NCI-H1105 (cell line): ENCODE measurements at places on chromosomes 4 and X.

GRCh38 chr4:113707048-113707447 is 54.5 kb downstream of the CAMK2D start:
- DNase-seq: no peak

GRCh38 chr4:1279253-1279652 is 10.4 kb upstream of the MAEA start:
- DNase-seq: no peak

- DNase-seq: peak; percentile 18
Measured at GRCh38 chrX:118225711-118226428, 109.3 kb upstream of the KLHL13 start.

- DNase-seq: no peak
Measured at GRCh38 chrX:46236411-46236810, 308.8 kb downstream of the ZNF674 start.

GRCh38 chrX:12149670-12150407 is 11.6 kb downstream of the FRMPD4 start:
- DNase-seq: no peak

- no peak for DNase-seq
Measured at GRCh38 chrX:68897118-68897945, 68.5 kb downstream of the EFNB1 start.

- no peak for DNase-seq
Measured at GRCh38 chr4:7553280-7553679, 118.5 kb upstream of the PSAPL1 start.

- DNase-seq: no peak
Measured at GRCh38 chr4:123972031-123972430, 575.4 kb downstream of the SPRY1 start.

- no peak for DNase-seq
Measured at GRCh38 chrX:44503560-44503959, 39.1 kb downstream of the FUNDC1 start.

DNA sequence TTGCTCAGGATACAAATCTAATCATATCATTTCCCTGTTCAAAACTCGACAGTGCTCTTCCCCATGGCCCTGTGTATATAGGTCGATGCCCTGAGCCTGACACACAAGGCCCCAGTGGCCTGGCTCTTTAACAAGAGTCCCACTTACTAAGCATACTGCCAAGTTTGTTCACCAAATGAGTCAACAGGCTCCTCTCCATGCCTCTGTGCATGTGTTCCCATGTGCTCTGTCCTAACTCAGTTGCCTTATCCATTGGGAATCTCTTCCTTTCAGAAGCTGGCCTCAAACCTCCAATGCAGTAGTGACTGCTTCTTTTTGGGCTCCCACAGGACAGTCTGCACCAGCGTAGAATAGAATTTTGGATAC is 18.9 kb upstream of the CXCR3 start:
- no peak for DNase-seq

DNA sequence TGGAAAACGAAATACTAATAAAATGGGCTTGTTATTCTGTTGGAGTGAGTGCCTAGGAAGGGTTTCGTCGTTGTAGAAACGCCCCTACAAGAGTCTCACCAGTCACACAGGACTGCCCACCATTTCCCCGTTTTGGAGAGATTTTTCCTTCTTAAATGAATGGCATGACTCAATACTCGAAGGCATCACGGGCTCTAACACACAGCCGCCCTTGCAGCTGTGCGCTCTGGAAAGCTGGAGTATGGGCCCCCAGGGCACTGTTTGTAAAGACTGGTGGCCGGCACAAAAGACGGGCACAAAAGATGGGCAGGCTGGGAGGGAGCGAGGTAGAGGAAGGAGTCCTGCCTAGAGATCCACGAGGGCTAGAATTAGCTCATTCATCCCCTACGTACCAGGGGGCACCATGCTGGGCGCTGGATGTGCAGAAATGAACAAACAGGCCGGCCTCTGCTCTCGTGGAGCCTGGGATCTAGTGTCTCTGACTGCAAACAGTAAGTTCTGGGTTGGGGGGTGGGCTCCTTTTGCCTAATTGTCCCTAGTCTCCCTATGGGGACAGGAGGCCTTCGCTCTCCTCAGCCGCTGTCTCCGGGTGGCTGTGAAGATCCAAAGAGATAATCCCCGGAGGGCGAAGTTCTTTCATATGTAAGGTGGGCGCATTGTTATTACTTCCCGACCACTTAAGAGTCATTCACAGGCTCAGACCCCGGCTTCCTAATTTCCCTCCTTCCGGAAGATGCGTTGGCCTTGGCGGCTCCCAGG is 1.0 kb upstream of the SFRP2 start:
- DNase-seq: no peak

GRCh38 chrX:13473442-13474163 is 95.8 kb upstream of the EGFL6 start:
- DNase-seq: no peak

DNA sequence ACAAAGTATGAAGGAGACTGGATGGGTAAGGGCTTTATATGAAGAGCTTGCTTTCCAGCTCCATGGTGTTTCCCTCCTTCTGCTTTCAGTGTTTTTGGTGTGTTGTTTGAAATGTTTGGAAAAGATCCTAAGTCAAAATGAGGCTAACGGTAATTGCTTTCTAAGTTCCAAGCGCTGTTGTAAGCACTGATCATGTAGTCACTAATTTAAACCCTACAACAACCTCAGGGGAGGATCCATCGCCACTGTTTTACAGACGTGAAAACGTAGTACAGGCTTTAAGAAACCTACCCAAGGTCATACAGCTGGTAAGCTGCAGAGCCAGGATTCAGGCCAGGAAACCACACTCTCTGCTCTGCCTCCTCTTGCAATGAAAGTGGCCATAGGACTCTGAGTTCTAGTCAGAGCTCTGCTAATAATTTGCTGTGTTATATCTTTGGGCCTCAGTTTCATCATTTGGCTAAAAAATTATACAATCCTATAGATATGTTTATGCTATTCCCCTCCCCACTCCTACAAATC is 102.9 kb upstream of the PGRMC2 start:
- no peak for DNase-seq

- no peak for DNase-seq
Measured at GRCh38 chrX:42818151-42818921, 40.4 kb upstream of the PPP1R2C start.

- peak; percentile 10 for DNase-seq
Measured at GRCh38 chr4:42280327-42281095, 116.8 kb upstream of the SHISA3 start.

DNA sequence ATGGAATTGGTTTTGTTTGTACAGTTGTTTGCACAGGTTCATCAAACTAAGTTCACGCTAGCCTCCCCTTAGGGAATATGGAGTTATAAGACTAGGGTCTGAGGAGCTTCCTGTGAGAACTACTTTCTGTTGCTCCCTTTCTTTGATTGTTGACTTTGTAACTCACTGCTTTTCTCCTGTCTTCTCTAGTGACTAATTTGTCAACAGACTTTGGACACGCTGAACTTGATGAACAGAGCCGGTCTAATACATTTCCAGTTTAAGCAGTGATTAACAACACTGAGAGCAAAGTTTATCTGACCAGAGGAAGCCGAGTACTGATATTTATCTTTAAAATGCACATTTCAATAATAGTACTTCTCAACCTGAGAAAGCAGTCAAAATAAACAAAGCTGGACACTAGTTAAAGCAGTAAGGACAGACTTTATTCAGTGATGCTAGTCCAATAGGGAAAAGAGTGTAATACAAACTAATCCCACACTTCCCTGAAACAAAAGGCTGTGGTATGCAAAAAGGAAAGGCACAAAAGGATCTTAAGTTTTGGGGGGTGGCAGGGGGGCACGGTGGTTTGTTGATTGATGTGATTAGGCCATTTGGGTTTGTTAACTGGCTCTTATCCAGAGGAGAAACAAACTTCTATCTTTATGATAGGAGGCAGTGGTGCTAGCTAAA is 2.7 kb upstream of the NUDT9 start:
- DNase-seq: no peak

- no peak for DNase-seq
Measured at GRCh38 chr4:189940178-189941004, at the start of gene FRG1. FRG1 (plus strand) TSS chr4:189940872; CDS start chr4:189941010, 138 bp downstream.

DNA sequence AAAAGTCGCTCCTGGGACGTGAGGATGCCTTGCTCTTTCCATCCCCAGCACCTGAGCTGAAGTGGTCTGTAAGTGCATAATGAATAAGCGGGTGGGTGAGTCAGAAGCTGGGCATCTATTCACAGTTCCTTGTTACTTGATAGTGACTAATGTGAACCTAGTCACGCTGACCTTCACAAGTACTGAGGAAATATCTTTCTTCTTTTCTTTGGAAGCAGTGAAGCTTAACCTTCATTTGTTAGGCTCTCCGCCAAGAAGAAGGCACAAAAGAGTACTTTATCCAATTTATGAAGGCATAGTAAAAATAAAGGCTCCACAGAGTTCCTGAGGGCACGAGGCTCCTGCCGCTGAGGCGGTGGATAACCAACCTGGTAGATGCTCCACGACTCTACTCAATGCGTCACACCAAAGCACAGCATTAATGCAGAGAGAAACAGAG is 475.7 kb upstream of the SLIT2 start:
- DNase-seq: peak; percentile 36

DNA sequence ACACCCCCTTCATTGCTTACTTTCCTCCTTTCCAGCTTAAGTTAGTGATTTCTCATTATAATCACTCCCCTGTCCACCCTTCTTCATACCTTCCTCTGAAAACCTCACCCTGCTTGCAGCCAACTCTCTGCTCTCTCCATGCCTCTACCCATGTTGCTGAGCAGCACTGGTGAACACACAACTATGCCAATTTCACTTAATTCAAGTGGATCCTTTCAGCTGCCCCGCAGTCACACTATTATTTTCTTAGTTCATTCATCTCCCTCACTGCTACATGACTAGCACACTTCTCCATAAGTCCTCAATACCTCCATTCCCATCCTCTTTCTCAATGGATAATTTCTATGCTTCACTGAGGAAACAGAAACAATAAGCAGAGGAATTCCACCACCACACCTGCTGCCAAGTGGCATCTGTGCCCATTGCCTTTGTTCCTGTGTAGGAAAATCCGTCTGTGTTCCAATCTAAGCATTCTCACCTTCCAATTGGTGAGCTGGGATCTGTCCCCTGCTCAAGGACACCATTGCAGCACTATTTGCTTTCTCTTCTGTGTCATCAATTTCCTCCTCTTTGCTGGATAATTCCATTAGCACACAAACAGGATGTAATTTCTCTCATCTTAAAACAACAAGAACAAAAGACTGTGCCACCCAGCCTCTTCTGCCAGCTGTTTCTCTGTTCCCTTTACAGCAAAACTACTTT is 25.2 kb upstream of the PRSS48 start:
- no peak for DNase-seq

DNA sequence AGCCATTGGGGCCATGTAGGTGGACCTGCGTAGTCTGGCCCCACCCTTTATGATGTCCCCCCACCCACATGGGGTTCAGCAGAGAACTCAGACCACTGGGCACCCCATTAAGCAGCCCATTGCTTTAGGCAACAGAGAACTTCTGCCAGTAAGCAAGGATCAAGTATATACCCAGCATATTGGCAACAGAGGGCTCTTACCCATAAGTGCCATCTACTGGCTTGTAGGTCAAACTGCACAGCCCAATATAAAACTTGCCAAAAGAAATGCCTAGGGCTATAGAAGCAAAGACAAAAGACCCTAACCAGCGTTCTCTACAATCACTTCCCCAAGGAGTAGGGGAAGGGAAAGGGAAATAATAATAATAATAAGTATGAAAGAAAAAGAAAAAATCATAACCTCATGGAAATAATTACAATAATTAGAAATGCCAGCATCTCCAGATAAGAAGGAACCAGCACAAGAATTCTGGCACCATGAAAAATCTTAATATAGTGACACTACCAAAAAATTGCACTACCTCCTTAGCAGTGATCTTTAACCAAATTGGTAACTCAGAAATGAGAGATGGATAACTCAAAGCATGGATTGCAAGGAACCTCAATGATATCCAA is 1090.7 kb downstream of the FAT4 start:
- no peak for DNase-seq

GRCh38 chr4:153257991-153258390 is 53.7 kb downstream of the TRIM2 start:
- no peak for DNase-seq

DNA sequence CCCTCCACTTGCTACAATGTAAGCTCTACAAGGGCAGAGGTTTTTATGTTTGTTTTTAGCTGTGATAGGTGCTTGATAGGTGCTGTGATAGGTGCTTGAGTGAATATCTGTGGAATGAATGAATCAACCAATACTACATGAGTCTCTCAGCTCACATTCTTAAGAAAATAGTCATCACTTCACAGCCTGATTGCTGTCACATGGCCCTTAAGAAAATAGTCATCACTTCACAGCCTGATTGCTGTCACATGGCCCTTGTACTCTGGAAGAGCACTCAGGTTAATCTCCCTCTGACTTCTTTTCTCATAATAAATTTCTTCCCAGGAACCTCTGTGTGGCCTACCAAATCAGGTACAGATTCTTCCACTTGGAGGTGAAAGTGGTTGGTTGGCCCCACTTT is 335.2 kb downstream of the TENM3 start:
- no peak for DNase-seq
